ENCODE measurements at places on chromosomes 1 and 21.

- no peak for DNase-seq
Observed at GRCh38 chr1:205150651-205151428, 29.1 kb upstream of the RBBP5 start.

- DNase-seq = no peak
Observed at GRCh38 chr1:33358114-33358794, 37.4 kb upstream of the A3GALT2 start.

GRCh38 chr1:77473690-77474089 lies 191.9 kb downstream of the AK5 start:
- no peak for DNase-seq

DNA sequence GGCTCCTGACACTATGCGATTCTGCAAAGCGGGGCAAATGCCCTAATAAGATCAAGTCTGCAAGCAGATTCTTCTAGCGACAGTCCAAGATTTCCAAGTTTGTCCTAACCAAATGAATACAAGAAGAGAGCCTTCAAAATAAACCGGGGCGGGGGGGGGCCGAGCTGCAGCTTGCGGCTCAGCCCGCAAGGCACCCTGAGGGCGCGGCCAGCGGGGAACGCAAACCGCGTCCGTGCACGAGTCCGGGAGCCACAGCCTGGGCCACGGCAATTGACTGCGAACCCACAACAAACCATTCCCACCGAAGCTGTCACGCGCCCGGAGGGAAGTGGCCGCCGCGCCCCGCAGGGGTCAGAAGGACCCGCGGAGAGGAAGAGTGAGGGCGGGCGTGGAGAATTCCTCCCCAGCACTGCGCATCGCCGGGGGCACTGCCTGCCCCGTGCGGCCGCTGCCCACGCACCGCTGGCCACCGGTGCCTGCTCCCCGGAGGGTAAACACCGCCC lies 687 bp downstream of the TGFBR3 start:
- DNase-seq = no peak

DNA sequence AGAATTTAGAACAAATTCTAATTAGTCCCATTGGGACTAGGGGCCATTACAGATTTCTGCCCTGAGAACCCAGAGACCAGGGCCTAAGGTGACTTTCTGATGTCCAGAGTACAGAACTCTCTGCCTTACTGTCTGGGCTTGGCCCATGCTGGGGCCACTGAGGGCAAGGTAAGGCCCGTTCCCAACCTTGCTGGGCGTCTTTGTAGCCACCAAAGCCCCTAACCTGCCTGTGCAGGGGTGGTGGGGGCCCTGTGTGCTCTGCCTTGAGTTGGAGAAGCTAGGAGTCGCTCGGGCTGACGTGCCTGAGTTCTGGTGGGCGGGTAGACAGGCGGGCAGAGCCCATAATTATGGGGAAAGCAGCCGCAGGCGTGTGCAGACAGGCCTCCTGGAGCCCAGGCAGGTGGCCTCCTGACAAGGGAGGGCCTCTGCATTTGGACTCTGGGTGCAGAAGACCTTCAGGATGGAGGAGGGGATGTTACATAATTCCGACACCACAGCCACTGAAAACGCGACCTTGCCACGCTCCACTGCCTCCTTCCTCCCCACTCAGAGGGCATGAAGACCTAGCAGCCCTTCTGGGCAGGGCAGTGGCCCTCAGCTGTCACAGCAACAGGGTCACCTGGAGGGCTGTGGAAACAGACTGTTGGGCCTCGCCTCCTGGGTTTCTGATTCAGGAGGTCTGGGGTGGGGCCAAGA lies 239.9 kb upstream of the TMEM51 start:
- DNase-seq = no peak

DNA sequence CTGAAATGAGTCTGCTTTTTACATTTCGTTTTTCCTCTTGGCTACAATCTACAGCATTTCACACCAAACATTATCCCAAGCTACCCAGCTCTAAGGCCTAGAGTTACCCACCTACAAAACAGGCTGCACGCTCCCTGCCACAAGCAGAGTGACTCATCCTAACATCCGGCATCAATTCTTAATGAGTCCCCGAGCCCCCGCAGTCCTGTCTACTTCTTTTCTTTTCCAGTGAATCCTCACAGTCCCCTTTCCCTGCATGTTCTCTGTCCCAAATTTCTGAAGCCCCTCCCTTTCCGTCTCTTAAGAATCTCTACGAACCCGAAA lies 650 bp downstream of the PCNX2 start:
- DNase-seq = no peak

- DNase-seq = no peak
Observed at GRCh38 chr1:69475021-69475420, 92.7 kb upstream of the LRRC7 start.

DNA sequence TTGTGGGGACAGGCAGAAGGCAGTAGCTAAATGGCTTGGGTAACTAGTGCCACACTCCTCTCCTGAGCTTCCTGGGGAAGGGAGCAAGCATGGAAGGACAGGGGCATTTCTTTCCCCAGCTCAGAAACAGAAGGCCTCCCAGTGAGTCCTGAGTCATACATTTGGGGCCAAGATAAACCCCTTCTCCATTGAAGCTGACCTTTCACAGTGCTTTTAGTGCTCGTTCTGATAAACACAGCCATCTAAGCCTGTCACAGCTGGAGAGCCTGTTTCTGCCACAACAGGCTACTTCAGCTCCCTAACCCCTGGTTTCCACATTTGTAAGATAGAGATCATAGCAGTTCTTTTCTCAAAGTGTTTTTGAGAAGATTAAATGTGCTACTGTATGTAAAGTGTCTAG lies 374.0 kb downstream of the LMX1A start:
- no peak for DNase-seq

GRCh38 chr1:47681735-47682134 lies 243.9 kb downstream of the FOXD2 start:
- peak; percentile 89 for DNase-seq

GRCh38 chr1:32741059-32741412 lies 38.5 kb upstream of the SYNC start:
- DNase-seq = no peak

- DNase-seq = no peak
Observed at GRCh38 chr1:14345946-14346550, 252.4 kb upstream of the KAZN start.

DNA sequence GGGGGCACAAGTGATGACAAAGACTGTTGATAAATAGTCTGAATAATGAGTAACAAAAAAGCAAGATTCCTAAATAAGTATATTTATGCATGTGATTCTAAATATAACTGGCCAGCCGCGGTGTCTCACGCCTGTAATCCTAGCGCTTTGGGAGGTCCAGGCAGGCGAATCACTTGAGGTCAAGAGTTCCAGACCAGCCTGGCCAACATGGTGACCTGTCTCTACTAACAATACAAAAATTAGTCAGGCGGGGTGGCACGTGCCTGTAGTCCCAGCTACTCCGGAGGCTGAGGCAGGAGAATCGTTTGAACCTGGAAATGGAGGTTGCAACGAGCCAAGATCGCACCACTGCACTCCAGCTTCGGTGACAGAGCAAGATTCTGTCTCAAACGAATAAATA lies 161.5 kb downstream of the TOMM20 start:
- no peak for DNase-seq

GRCh38 chr1:26983863-26984262 lies 9.6 kb upstream of the TRNP1 start:
- no peak for DNase-seq

DNA sequence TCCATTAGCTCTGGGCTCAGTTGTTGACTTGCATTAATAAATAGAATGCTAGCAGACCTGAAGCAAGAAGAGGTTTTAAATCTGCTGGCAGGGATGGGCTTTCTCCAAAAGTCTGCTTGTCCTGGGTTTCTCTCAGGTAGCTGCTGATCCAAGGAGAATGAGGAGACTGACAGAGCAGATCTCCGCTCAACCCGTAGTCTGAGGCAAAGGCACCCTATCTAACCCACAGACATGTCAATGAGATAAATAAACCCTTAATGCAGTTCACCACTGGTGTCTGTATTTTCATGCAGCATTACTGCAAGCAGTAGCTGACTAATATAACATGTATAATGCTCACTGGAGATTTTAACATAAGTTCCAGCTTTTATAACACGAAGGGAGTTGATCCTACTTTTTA lies 44.1 kb upstream of the RGS21 start:
- DNase-seq = no peak

- no peak for DNase-seq
Observed at GRCh38 chr1:31670593-31670964, 25.9 kb upstream of the PEF1 start.

GRCh38 chr1:115141145-115141454 lies 51.8 kb upstream of the TSPAN2 start:
- no peak for DNase-seq

DNA sequence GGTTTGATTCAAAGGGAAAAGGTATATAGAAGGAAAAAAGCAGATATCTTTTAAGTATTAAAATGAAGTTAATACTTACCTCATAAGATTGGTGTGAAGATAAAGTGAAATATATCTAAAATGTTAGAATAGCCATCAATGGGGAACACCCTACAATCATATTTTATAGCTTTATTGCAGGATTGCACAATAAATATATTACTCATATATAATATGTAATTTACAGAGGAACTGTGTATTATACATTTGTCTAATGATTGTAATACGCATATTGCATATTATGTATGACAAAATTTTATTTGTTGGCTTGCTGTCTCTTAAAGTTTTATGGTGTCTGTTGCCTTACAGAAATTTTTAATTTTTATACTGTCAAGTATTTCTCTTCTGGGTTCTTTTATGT lies 47.8 kb downstream of the UCHL5 start:
- no peak for DNase-seq

DNA sequence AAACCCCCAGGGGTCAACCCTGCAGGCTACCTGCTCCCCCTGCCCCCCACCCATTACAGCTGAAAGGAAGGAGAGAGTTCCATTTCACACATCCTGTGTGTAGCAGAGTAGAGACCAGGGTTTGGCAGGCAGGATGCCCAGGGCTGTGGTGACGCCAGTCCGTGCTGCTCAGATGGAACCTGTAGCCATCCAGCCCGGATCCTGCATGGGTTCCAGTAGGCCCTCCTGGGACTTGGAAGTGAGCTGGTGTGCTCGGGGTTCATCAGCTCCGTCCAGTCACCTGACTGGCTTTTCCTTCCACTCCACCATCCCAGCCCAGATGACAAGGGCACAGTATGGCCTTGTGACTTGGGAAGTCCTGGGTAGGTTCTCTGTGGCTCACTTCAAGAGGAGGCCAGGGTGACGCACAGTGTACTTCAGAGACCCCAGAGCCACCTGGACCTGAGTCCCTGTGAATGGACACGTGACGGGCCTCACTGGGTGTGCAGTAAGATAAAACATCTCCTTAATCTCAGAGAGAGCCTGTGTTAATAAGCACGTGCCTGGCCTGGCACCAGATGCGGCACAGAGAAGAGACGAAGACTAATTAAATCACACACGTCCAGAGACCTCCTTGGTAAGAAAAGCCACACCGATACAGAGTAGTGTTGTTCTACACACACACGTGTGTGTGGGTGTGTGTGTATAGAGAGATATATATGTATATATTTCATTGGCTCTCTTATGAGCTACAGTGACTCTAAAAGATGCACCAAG lies 16.0 kb downstream of the ITPKB start:
- no peak for DNase-seq

DNA sequence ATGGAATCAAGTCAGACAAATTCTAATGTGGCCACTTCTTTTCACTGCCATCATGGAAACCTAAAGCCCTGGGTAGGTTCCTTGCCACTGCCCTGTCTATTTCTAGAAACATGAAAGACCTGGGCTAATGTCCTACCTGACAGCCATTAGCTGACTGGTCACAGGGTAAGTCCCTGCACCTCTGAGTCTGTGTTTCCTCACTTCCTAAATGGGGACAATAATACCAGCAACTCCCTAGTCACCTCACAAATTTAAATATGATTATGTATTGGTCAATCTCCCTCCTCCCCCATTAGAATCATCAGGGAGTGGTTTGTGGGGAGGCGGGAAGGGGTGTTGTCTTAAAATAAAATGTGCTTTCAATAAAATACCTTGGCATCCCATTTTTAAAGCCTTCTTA lies 2.2 kb downstream of the CREG1 start:
- DNase-seq = no peak

GRCh38 chr1:38558500-38559445 lies 300.8 kb downstream of the RRAGC start:
- DNase-seq = no peak

DNA sequence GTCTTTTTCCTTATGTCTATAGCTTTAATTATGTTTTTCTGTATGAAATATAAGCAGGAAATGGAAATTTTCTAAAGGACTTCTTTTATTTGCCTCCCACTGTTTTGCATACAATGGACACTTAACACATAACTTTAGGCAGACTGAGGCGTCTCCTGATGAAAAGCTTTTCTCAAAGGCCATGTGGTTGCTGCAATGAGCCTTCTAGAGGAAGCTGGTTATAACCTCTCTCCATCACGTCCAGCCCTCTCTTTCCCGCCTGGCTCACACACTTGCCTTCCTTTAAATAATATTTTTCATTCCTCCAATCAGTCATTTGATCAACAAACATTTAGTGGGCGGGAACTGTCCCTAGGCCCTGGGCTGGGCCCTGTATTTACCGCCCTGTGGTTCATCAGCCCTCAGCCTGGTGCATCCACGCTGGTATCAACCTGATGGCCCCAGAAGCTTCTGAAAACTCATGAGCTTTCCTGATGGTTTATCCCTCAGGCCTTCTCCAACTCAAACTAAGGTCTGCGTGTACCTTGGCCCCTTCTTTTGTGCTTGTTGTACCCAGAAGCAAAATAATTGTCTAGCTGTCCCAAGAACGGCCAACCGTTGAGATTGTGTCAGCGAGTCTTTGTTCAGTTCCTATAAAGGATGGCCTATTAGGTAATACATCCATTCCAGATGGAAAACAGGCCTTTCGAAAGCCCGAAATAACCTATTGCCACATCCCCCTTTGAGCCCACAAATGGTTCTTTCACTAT lies 75.3 kb upstream of the LYST start:
- no peak for DNase-seq

- peak; percentile 89 for DNase-seq
Observed at GRCh38 chr21:41360072-41360821, 1.6 kb upstream of the MX2 start.

GRCh38 chr21:45451771-45452182 lies 46.8 kb downstream of the COL18A1 start:
- DNase-seq = no peak

GRCh38 chr1:3327389-3327702 lies 127.1 kb upstream of the ARHGEF16 start:
- DNase-seq = no peak

- no peak for DNase-seq
Observed at GRCh38 chr1:2512862-2513421, 13.5 kb downstream of the PANK4 start.

GRCh38 chr1:247113733-247114271 lies 9.6 kb upstream of the ZNF669 start:
- no peak for DNase-seq

DNA sequence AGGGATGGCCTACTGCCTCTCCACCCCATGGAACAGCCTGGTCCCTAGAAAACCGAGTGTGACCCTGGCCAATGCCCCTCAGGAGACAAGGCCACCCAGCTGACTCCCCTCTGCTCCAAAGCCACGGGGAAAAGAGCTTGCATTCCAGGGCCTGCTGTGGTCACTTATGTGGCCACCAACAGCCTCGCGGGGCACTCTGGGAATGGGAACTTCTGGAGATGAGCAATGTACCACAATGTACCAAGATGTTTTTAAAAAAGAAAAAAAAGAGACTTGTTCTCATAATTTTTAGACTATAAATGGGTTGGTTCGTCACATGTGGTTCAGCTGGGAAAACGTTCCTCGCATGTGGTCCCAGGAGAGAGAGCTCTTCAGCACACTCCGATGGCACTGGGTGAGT lies 62.8 kb downstream of the SLC66A1 start:
- DNase-seq = no peak

GRCh38 chr1:179709841-179710329 lies 33.2 kb upstream of the FAM163A start:
- DNase-seq = no peak

GRCh38 chr1:31437433-31438037 lies 24.5 kb downstream of the SERINC2 start:
- peak; percentile 52 for DNase-seq

- no peak for DNase-seq
Observed at GRCh38 chr1:81598623-81599022, 202.1 kb upstream of the ADGRL2 start.
